ENCODE measurements at places on chromosomes 2 and 18. TPM values are rescaled to one million over a fixed set of nuclear protein-coding genes. Genes with fewer than 3 reads are reported as not detected.

PIEZO2 gene
- not detected for total RNA-seq

SPP2 gene
- total RNA-seq: not detected

IL18R1 gene
- total RNA-seq: 3.4 TPM

PTRHD1 gene
- total RNA-seq: 28.7 TPM

DSG2 gene
- total RNA-seq: 66.0 TPM

MEP1B gene
- not detected for total RNA-seq

MAP3K19 gene
- total RNA-seq: not detected

PLCL1 gene
- not detected for total RNA-seq

TUBB6 gene
- 47.9 TPM for total RNA-seq

SIX3 gene
- 1.4 TPM for total RNA-seq

PELI1 gene
- 32.6 TPM for total RNA-seq

TMEM17 gene
- total RNA-seq: 7.6 TPM

HOXD12 gene
- not detected for total RNA-seq

ABCG8 gene
- total RNA-seq: not detected

LCT gene
- not detected for total RNA-seq

CTIF gene
- 17.0 TPM for total RNA-seq

TEKT4 gene
- 0.15 TPM for total RNA-seq

MEX3C gene
- 26.2 TPM for total RNA-seq
